CD4-positive, alpha-beta T cell (primary cell): ENCODE measurements at places on chromosomes 7 and 10.

GRCh38 chr7:84455788-84456187 lies 261.2 kb upstream of the SEMA3A start:
- DNase-seq: no peak

GRCh38 chr10:117259279-117259678 lies 18.4 kb downstream of the SLC18A2 start:
- DNase-seq: no peak

GRCh38 chr7:128869944-128870285 lies 7.3 kb downstream of the ATP6V1F start:
- no peak for DNase-seq

DNA sequence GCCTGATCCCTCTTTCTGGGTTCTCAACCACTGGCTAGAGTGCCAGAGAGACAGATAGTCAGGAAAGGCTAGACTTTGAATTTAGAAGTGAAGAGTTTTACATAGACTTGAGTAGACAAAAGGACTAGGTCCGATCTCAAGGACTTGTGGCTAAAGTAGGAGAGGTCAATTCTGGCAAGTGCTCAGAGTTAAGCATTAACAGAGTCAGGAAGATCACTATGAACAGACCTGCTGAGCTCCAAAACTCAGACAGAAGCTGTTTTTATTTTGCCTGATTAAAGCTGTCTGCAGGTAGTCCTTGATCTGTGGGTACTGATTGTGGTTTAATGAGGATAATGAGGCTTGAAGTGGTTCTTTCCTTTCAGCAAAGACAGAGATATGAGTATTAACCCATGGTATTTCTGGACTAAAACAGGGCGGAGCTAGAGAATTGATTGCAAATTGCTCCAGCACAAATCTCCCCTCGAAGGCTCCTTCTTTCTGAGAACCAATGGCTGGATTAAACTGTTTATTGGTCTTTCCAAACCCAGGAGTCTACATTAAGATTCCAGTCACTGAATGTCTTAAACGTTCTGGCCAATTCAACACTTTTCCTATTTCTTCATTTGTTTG lies 423.2 kb downstream of the IPMK start:
- no peak for DNase-seq

DNA sequence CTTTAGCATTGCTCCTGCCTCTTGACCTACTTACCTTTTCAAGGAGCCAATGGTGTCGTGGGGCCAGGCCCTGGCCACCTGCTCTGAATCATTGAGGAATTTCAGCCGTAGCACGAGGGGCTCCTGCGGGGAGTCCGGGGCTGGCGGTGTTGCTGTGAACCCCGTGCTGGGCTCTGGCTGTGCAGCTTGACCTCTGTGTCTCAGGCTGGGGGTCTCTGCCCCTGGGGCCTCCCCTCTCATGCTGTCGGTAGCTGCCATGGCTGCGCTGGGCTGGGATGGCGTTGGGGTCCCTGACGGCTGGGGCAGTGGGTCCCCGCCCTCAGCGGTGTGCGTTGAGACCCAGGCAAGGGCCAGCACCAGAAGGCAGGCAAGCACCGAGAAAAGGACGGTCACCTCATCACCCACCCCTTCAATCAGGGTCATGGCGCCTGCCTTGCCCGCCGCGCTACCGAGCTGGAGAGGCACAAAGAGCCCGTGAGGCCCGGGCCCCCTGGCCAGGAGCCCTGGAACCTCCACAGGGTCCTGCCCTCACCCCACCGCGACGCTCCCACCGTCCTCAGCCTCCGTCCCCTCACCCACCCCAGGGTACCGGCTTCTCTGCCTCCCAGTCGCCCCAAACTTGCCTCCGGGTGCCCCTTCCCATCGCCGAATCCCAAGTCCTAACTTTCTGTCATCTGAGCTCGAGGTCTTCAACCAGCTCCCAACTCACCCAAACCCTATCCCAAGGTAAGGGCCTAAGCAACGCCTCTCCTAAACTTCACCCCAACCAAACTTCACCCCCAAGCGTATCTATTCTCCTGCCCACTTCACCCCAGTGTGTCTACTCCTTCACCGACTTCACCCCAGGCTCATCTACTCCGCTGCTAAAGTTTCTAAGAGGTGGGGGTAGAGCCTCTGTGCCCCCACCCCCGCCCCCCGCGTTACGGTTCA lies 887 bp downstream of the TMUB1 start:
- no peak for DNase-seq

DNA sequence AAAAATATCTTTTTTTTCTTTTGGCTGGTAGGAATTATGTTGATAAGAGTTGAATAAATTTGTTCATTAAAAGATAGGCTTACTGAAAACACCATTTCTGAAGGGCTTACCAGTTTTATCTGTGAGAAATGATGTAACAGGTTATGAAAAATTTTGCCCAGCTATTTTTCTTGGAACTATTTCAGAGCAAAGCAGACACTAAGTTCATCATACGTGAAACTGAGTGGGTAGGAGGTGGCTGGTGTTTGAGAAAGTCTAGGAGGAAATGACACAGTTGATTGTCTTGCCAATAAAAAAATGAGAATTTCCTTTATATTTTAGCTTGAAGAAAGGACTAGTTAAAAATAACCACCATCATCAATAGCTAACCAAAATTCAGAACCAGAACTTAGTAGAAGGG lies 6.2 kb upstream of the MRC1 start:
- no peak for DNase-seq

- no peak for DNase-seq
These were observed 20.5 kb upstream of the FAM13C start for GRCh38 chr10:59382831-59383295.

DNA sequence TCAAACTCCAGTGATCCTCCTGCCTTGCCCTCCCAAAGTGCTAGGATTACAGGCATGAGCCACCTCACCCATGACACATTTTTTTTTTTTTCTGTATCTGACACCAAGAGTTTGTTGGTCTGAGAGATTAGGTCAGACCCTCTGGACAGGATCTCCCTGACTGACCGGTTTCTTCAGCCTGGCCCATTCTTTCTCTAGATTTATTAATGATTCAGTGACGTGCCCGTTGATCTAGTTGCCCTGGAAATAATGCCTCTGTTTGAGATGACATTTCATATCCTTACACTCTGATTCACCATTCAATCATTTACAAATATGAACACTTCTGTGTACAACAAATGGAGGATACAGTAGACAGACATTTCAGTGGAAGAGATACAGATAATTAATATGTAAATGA lies 1.4 kb upstream of the ZNF212 start:
- DNase-seq: no peak

DNA sequence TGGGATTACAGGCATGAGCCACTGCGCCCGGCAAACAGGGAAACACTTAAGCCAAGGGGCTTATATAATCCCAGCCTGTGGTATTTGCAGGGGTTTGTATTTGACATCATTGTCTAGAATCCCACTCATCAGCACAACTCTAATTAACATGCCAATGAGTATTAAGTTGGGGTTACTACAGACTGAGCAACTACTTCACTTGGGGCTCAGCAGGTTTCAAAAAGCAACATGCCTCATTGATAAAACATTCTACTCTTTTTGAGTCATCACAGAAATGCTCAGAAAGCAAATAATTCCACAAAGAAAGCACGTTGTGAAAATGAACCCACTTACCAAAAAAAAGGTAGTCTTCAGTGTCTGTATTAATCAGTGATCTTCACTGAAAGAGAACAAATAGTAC lies 236.9 kb upstream of the CELF2 start:
- no peak for DNase-seq

DNA sequence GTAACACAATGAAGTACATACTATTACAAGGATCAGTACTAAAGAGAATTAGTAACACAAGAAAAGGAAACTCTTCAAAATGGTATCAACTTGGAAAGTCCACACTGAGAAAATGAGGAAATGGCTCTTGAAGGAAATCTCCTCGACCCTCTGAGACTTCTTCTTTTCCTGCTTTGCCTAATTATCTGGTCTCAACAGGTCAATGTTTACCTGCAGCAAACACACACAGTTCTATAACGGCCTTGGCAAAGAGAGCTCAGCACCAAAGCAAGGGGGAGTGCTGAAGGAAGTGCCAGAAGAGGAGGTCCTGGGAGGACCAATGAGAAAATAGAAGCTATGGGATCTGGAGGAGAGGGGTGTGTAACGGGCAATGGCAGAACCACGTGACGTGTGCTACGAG lies 21.9 kb downstream of the CHCHD3 start:
- no peak for DNase-seq

DNA sequence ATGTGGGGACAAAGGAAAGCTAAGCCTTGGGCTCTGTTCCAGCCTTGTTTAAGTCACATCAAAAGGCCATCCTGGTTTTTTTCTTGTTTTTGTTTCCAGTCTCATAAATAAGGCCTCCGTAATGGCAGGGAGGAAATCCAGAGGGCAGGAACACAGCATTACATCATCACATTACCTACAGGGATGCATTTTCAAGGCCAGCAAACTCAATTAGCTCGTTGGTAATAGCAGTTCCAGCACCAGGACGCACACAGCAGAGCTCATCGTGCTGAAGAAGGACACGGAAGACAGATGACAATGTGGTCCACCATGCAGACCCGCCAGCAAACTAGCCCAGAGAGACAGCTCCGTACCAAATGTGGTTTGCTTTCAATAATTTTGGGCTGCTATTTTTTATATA lies 1209.2 kb downstream of the TYW1 start:
- no peak for DNase-seq

DNA sequence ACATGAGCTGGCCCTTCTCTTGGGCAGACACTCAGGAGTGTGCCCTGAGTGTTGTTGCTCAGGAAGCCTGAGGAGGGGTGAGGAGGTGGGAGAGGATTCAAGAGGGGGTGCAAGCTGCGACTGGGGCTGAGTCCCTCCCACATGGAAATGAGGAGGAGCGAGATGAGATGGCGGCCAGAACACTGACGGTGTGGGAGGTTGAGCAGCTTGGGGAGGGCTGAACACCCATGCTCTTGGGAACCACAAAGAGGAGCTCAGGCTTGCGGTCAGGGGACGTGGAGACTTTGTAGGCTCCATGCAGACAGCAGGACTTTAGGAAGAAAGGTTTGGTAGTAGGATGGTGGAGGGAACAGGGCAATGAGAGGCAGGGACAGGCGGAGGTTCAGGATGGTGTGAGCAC lies 163.2 kb upstream of the SHH start:
- no peak for DNase-seq

- DNase-seq: no peak
These were observed 83.6 kb downstream of the KMT2E start for GRCh38 chr7:105097619-105098018.

DNA sequence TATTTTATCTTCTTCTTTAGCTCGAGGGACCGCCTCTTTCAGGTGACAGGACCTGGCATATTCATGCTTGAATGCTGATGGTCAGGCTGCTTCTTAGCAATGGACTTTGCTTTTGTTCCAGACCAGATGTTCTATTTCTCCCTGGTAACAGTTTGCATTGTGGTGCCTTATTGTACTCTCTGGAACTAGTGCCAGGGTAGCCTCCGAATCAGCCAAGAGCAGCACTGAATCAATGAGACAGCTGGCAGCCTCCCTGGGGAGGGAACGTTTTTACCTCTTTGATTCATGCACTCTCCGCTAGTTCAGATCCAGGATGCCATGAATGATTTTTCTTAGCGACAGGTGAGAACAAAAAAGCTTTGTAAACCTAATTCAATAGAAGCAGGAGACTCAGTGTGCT lies 54.1 kb upstream of the NXPH1 start:
- DNase-seq: no peak

DNA sequence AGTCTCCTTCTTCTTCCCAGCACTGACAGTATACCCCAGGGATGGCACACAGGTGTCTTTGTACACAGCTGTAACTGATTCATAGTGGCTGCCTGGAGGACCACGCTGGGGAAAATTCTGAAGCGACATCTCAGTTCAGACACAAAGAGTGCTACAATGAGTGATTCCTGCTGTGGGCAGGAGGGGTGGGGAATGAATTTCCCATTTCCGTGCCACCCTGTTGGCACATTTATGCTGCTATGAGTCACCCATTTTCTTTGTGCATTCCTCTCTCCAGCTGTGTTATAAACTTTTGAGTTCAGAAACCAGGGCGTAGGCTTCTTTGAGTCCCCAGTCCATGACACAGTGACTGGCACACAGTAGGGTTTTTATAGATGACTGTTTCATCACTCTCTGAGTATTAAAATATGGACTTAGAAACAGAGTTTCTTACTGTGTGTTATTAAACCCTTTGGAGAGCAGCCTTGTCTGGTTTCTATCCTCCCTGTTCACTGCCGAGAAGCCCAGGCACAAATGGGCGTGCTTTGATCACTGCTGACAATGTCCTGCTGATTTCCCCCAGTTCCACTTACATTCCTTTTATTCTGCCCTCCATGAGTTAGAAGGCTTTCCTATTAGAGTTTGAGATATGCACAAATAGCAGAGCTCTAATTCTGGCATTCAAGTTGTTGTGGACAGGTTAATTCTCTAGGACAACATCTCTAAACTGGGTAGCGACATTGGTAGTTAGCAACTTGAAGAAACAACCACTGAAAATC lies 24.0 kb upstream of the NPS start:
- no peak for DNase-seq

DNA sequence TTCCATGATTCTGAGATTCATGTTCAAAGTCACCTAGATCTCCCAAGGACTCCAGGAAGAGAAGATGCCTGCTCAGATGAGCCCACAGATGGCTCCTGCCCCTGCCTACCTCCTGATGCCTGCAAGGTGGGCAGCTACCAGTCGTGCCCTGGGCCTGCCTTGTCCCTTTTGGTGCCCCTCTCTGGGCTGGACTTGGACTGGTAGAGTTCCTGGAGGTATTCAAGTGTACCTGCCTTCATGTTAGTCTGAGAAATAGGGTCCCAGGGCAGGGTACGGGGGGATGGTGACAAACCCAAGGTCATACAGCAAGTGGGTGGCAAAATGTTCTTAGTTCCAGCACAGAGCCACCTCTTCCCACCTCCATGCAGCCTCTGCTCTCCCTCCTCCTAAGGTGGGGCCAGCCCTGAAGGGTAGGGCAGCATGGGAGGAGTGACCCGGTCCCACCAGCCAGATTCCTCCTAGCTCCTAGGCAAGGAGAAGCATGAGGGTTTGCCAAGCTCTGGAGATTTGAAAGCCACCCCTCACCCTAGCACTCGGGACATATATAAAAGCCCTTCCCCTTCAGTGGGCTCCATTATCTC lies 80.8 kb upstream of the UNC5B start:
- DNase-seq: no peak

DNA sequence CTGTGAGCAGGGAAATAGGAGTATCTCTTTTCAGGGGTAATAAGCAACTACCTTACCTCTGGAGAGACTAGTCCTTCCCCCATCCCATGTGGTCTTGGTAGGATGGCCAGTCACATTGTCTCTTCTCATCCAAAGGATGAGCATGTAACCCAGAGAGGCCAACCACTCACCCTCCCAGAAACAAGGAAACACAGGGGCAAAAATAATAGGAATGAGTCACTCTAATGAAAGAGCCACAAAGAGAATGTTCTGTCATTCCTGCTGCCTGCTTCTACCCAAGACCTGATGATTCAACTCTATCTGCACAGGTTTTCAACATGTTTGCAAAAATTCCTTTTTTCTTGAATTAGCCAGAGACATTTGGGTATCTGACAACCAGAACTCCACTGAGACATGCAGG lies 99.3 kb upstream of the NFE2L3 start:
- DNase-seq: no peak

DNA sequence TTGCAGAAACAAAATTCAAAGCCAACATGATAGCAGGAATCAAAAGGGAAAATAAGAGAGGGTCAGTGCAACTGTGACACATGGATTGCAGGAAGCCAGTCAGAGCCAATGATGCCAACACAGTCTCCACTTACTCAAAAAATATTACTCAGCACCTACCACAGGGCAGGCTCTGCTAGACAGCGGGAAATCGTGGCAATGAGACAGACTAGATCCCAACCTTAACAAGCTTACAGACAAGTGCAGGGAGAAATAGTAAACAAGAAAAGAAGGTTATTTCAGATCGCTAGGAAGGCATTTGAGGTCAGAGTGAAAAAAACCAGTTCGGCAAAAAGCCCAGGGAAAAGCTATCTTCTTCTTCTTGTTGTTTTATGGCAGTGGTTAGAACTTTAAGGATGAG lies 45.2 kb upstream of the NPFFR1 start:
- no peak for DNase-seq
